ENCODE measurements at places on chromosomes 6 and 20.

DNA sequence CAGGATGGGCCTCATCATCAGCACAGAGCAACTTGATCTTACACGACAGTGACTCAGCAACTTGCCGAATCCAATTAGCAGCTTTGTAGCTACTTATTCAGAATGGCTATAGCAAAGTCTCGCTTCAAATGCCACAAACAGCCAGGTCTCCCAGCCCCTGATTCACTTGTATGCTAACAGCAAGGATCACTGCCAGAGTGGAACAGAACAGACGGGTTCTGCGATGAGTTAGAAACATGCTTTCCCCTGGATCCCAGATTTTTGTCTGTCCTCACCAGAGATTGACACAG is 254.4 kb downstream of the NRN1 start:
- no peak for DNase-seq

DNA sequence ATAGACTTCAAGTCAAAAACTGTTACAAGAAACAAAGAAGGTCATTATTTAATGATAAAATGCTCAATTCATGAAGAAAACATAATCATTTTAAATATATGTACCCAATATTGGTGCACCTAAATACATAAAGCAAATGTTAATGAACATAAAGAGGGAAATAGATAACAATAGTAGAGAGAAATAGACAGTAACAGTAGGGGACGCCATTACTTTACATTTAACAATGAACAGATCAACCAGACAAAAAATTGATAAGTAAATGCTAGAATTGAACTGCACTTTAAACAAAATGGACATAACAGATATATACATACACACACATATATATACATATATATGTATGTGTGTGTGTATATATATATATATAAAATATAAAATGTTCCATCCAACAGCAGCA is 37.4 kb downstream of the IL22RA2 start:
- DNase-seq, result no peak

- DNase-seq, result no peak
Observed at GRCh38 chr6:168377856-168378832, 58.6 kb upstream of the DACT2 start.

DNA sequence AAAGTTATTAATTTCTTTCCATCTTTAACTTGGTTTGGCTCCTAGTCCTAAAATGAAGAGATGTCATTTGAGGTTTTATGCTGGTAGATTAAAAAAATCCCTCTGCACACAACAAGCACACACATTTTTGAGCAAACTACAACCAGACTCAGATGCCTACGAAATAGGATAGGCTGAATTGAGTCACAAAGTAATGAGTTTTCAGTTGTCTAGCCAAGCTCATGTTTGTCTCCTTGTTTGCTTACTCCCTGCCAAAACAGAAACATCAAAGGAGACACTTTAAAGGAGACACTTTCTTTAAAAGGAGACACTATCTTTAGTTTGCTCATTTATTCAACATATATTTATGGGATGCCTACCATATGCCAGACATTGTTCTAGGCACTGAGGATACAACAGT is 56.2 kb downstream of the TPBG start:
- no peak for DNase-seq

- DNase-seq, result no peak
Observed at GRCh38 chr6:29814379-29815117, 13.1 kb upstream of the HLA-G start.

DNA sequence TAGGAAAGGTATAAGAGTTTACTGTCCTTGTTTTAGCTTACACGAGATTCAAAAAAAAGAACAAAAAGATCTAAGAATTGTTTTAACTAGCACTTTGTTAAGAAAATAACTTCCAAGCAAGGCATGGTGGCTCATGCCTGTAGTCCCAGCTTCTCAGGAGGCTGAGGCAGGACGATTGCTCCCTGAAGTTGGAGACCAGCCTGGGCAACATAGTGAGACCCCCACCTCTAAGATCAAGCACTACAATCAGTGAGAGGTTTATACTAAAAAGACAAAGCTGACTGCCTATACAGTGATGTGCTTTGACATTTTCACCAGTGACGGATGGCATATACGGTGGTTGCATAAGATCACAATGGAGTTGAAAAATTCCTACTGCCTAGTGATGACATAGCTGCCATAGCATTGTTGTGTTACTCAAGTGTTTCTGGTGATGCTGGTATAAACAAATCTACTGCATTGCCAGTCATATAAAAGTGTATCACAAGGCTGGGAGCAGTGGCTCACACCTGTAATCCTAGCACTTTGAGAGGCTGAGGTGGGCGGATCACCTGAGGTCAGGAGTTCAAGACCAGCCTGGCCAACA is 68.6 kb downstream of the B4GALT5 start:
- no peak for DNase-seq

DNA sequence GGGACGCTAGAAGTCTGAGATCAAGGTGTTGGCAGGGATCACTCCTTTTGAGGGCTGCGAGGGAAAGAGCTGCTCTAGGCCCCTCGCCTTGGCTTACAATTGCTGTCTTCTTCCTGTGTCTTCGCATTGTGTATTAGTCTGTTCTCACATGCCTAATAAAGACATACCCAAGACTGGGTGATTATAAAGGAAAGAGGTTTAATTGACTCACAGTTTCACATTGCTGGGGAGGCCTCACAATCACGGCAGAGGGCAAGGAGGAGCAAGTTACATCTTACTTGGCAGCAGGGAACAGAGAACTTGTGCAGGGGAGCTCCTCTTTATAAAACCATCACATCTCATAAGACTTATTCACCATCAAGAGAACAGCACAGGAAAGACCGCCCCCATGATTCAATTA is 102.5 kb upstream of the ASF1A start:
- no peak for DNase-seq

- no peak for DNase-seq
Observed at GRCh38 chr6:159117046-159117445, 52.2 kb upstream of the FNDC1 start.

DNA sequence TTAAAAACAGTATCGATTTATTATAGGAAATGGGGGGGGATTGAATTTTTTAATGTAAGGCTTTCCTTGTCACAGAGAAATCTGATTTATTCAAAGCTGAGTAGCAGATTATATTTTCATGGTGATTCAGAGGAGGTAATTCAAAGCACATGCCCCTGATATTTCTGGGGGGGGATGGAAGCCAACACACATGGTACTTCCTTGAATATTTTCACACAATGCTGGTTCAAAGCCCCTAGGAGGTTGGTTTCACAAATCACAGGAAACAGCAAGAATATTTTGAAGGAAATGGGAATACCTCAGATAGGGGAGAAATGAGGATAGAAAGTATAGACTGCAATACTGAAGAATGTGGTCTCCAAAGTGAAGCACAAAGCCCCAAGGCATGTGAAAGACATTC is 98.8 kb downstream of the RTN4IP1 start:
- no peak for DNase-seq

DNA sequence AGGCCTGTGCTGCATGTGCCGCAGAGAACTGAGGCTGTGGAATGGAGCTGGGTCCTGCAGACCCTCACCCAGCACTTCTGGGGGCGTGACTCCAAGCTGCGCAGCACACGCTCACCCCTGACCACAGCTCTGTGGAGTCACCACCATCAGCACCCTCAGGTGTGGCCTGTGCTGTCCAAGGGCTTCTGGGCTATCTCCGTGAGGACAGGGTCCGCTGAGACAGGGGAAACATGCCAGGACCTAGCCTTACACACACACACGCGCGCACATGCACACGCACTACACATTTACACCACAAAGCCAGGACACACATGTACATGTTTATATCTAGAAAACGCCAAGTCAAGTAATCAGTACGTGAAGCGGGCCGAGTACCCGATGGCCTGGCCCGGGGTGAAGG is 26.8 kb upstream of the TCFL5 start:
- no peak for DNase-seq

DNA sequence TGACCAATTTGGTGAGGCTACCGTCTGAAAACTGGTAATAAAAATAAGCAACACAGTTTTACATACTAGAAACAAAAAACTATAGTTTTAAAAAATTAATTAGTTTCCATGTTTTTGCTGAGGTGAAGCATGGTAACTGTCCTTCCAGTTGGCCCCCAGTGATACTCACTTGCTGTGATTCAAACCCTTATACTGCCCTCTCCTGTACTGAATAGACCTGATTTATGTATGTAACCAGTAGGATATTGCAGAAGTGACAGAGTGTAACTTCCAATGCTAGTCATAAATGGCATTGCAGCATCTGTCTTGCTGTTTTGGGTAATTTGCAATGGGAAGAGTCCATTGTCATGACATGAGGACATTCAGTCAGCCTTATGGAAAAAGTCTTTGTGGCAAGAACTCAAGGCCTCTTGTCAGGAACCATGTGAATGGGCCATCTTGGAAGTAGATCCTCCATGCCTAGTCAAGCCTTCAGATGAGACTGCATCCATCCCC is 8.9 kb upstream of the CHD6 start:
- no peak for DNase-seq

DNA sequence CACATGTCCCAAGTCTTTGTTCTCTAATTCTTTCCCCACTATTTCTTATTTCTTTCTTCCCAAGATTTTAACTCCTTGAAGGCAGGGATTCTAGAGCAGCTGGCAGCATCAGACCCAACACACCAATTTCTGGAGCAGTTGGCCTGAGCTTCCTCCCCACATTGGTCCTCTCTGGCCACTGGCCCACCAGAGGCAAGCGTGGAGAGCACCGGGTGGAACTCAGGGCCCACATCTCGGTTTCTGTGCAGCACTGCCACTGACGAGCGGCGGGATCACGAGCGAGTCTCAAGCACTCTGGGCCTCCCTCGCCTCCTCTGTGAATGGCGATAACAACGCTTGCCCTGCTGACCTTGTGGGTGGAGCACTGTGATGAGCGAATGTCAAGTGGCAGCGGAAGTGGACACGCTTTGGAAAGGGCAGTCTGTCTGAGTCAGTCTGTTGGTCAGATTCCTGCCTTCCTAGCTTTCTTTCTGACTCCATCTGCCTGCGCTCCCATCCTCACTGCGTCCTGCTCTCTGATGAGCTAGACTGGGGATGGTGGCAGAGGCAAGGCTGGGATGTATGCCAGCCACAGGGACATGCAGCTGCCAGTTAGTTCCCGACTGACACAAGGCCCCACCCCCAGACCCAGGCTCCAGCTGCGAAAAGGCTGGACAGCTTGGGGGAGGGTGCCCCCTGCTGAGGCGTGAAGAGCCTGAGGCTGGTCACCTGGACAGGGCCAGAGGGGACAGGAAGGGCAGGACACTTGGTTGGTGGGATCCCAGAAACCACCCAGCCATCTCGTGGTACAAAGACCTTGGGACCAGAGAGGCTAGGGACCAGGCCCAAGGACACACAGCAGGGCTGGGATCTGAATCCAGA is 4.5 kb upstream of the SPDEF start:
- no peak for DNase-seq
